ENCODE measurements at places on chromosomes 6 and 20.

DNA sequence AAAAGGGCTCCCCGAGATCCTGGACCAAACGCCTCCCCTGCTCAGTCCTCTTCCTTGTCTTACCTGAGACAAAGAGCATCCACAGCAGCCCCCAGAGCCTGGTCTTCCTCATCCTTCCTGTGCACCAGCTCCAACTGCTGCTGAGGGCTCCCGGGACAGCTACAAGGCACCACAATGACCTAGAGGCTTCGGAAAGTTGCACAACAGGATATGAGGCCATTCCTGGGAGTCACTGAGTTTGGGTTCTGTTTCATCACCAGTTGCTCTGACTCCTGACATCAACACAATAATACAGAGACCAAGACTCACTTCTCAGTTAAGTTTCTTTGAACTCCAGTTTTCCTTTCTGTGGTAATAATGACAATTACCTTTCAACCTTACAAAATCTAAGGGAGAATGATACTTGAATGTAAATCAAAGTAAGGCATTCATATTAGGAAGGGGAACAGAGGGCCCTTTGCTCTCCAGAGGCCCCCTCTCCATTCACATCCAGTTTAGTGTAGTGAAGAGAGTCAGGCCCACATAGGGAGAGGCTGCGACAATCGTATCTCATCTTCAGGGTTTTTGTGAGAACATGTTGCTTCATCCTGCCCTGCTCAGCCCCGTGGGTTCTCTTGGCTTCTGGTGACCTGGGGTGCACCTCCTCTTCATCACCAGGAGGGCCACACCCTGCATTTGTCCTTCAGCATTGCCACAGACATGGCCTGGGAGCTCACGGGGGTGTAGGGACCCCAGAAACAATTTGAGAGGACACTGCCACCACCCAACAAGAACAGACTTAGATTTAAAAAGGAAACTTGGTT lies at the start of gene TREM1:
TREM1 (minus strand) TSS at position 139 of the 803 bp plus-strand sequence; CDS start at position 112, 27 bp downstream.
- no peak for DNase-seq

DNA sequence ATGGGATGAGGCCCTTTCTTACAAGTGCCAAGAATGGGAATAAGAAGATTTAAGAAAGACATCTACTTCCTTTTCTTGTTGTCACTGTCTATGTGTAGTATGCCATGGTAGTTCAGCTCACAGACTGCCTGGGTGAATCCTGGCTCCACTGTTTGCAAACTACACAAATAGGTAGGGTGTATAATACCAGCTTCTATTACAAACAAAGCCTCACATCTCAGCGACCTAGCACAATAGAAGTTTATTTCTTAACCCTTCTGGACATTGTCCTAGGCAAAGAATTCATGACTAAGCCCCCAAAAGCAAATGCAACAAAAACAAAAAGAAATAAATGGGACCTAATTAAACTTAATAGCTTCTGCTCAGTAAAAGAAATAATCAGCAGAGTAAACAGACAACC lies 74.5 kb downstream of the LINC00237 start:
- DNase-seq = no peak

- no peak for DNase-seq
Observed at GRCh38 chr6:84081222-84081621, 47.6 kb downstream of the MRAP2 start.

GRCh38 chr6:157240960-157241311 lies 82.4 kb downstream of the TMEM242 start:
- DNase-seq = no peak

- DNase-seq = no peak
Observed at GRCh38 chr20:53847139-53847836, 223.1 kb downstream of the BCAS1 start.

- DNase-seq = no peak
Observed at GRCh38 chr6:139744891-139745290, 370.4 kb upstream of the CITED2 start.
